Stimulated activated CD8-positive, alpha-beta memory T cell treated with anti-CD3 and anti-CD28 coated beads, Interleukin-7, amount 100 ng/mL, for 24 hours (primary cell): ENCODE measurements at places on chromosomes 1 and 21.

DNA sequence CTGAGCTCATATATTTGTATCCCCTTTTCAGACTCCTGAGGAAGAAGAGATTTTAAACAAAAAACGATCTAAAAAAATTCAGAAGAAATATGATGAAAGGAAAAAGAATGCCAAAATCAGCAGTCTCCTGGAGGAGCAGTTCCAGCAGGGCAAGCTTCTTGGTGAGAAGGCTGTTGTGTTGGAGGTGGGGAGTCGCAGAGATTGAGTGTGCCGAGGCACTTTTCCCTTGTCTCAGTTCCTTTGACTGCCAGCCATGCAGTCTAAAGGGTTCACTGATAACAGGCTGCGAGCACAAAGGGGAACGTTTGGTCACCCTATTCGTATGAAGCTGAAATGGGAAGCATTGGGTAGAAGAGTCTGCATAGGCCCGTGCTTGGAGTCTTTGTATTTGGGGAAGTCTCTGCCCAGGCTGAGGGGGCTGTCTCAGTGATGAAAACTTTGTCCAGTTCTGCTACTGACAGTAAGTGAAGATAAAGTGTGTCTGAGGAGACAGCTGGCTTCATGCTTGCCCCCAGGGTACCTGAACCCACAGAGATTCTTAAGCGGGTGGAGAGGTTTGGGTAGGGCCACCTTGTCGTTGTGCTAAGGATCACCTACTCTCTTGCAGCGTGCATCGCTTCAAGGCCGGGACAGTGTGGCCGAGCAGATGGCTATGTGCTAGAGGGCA is 2.8 kb downstream of the RPS8 start:
- no peak for DNase-seq

DNA sequence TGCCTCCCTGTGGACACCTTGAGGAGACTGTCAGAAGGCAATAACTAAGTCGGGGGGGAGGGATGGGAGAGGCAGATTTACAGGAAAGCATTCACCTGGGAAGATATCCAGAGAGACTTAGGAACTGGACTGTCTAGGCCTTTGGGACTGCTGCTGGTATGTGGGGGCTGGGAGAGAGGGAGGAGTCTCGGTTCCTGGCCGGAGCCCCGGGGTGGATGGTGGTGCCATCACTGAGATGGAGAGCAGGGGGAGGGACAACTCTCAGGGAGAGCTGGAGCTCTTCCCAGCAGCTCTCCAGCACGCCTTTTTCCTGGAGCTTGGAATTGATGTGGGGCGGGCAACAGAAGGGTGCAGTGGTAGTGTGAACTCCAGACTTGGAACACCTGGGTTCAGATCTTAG is 22.1 kb downstream of the PTPRF start:
- DNase-seq: no peak

GRCh38 chr21:34673006-34673405 is 4.2 kb downstream of the CLIC6 start:
- DNase-seq: no peak

DNA sequence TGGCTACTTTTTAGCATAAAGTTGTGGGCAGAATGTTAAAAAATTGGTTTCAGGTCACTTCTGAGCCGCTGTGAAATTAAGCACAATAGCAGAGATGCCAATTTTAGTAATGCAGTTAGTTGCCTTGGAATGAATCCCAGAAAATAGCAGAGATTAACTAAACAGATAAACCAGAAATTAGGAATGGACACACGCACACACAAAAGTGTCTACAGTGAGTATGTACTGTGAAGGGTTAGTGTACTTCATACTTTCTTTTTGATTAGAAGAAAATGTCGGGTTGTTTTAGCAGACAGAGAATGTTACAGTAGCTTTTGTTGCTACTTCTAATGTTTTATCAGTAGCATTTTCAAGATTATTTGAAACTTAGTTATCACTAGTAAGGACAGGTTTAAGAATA is 106.7 kb downstream of the LEPR start:
- DNase-seq: no peak

DNA sequence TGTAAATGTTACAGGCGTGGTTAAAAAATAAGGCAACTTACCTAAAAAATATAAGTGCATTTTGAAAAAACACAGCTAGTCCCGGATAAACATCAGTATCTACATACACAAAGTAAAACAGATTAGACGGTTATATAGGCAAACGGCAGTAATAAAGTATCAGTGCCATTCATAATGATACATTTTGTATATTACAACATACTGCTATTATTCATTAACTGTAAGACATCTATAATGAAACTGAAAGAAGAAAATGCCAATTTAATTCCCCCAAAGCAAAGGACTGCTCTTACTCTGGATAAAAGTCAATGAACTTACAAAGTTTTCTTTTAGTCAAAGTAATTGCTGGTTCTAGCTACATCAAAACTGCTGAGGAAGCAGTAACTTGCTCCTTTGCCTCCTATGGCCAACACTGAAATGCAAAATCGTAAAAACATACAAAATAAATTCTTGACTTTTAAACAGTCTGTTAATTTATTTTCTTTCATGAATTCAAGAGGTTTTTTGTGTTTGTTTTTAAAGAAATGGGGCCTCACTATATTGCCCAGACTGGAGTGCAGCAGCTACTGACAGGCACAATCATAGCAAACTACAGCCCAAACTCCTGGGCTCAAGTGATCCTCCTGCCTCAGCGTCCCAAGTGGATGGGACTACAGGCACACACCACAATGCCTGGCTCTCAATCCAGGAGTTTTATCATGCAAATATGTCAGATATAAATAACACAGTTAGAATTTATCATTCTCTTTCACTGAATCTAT is 23.9 kb downstream of the TMEM50B start:
- DNase-seq: no peak

GRCh38 chr1:36529769-36530260 is 47.1 kb upstream of the CSF3R start:
- no peak for DNase-seq

GRCh38 chr1:188249811-188250210 is 1421.1 kb downstream of the PLA2G4A start:
- no peak for DNase-seq
